ENCODE measurements at places on chromosomes 5 and 9. TPM values are rescaled to one million over a fixed set of nuclear protein-coding genes. Genes with fewer than 3 reads are reported as not detected.

GRCh38 chr9:132443951-132444607, 34.1 kb downstream of the CFAP77 start:
- H3K4me3 ChIP-seq, result no peak overlapping the region
- H3K36me3 ChIP-seq, result no peaks in the 10 kb centered on the region
- no peaks in the 10 kb centered on the region for H3K27me3 ChIP-seq
- no peaks in the 10 kb centered on the region for H3K4me1 ChIP-seq
- no peak for DNase-seq
- no peak overlapping the region for H3K27ac ChIP-seq

GRCh38 chr9:106921341-106921899, 58.5 kb downstream of the ZNF462 start:
- peak; percentile 81 for DNase-seq
- H3K27me3 ChIP-seq, result no peaks in the 10 kb centered on the region
- H3K4me3 ChIP-seq, result peak overlapping the region; percentile 26
- peaks cover 4% of the 10 kb centered on the region for H3K4me1 ChIP-seq

GRCh38 chr9:97985058-97985861, 2.1 kb downstream of the ANP32B start:
- peak; percentile 55 for DNase-seq
- H3K4me3 ChIP-seq, result peak overlapping the region; percentile 76
- peak overlapping the region; percentile 95 for H3K27ac ChIP-seq
- no peaks in the 10 kb centered on the region for H3K4me1 ChIP-seq

- no peaks in the 10 kb centered on the region for H3K27me3 ChIP-seq
- no peak overlapping the region for H3K4me3 ChIP-seq
- no peak for DNase-seq
- no peak overlapping the region for H3K27ac ChIP-seq
- peaks cover 16% of the 10 kb centered on the region for H3K36me3 ChIP-seq
These were observed 45.7 kb downstream of the CDK5RAP2 start for GRCh38 chr9:120534266-120534665.

- DNase-seq, result no peak
- no peak overlapping the region for H3K4me3 ChIP-seq
- no peaks in the 10 kb centered on the region for H3K27me3 ChIP-seq
- H3K4me1 ChIP-seq, result no peaks in the 10 kb centered on the region
- H3K27ac ChIP-seq, result no peak overlapping the region
- peaks cover 41% of the 10 kb centered on the region for H3K36me3 ChIP-seq
These were observed 70.9 kb downstream of the GAPVD1 start for GRCh38 chr9:125332527-125332926.

- H3K36me3 ChIP-seq, result no peaks in the 10 kb centered on the region
- no peak within 1 kb of the TSS for H3K27ac ChIP-seq
- peaks cover 3% of the 10 kb centered on the region for H3K4me1 ChIP-seq
- H3K27me3 ChIP-seq, result peaks cover 10% of the 10 kb centered on the region
- peak within 1 kb of the TSS; percentile 25 for H3K4me3 ChIP-seq
- peak; percentile 57 for DNase-seq
These were observed at the start of gene ADCY2 for GRCh38 chr5:7395947-7396712. Gene ADCY2, plus strand, starts transcription at chr5:7396138. Its CDS starts 159 bp downstream, at chr5:7396297.

DNA sequence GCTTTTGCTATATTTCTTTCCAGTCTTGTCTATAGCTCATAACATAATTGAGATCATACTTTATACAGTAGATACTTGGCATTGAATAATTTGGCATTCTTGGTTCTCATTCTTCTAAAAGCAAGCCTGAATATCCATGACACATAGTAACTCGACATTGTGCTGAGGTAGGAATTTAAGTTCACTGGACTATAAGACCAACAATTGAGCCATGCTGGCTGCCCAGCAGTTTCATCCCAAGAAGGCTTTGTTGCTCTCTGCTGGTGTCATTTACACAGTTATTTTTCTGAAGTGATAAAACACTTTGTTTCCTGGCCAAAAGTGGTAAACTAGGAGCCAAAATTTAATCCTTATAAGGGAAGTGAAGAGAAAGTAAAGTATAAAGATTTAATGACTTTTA, 192.0 kb downstream of the ADAMTSL1 start:
- H3K27me3 ChIP-seq, result no peaks in the 10 kb centered on the region
- peaks cover 4% of the 10 kb centered on the region for H3K4me1 ChIP-seq
- DNase-seq, result no peak
- H3K27ac ChIP-seq, result no peak overlapping the region

DNA sequence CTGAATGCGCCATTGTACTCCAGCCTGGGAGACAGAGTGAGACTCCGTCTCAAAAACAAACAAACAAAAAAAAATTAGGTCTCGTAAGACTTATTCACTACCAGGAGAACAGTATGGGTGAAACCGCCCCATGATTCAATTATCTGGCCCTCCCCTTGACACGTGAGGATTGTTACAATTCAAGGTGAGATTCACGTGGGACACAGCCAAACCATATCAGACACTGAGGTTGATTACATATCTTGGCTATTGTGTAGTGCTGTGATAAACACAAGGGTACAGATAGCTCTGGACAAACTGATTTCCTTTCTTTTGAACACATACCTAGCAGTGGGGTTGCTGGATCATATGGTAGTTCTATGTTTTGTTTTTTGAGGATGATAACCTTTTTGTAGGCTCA, 42.4 kb upstream of the PWWP2A start:
- H3K4me1 ChIP-seq, result peaks cover 8% of the 10 kb centered on the region
- H3K36me3 ChIP-seq, result no peaks in the 10 kb centered on the region
- no peaks in the 10 kb centered on the region for H3K27me3 ChIP-seq
- no peak for DNase-seq
- no peak overlapping the region for H3K27ac ChIP-seq

- H3K36me3 ChIP-seq, result no peaks in the 10 kb centered on the region
- H3K27ac ChIP-seq, result no peak overlapping the region
- no peaks in the 10 kb centered on the region for H3K27me3 ChIP-seq
- no peaks in the 10 kb centered on the region for H3K4me1 ChIP-seq
These were observed 31.1 kb upstream of the GRXCR2 start for GRCh38 chr5:145903867-145904266.

DNA sequence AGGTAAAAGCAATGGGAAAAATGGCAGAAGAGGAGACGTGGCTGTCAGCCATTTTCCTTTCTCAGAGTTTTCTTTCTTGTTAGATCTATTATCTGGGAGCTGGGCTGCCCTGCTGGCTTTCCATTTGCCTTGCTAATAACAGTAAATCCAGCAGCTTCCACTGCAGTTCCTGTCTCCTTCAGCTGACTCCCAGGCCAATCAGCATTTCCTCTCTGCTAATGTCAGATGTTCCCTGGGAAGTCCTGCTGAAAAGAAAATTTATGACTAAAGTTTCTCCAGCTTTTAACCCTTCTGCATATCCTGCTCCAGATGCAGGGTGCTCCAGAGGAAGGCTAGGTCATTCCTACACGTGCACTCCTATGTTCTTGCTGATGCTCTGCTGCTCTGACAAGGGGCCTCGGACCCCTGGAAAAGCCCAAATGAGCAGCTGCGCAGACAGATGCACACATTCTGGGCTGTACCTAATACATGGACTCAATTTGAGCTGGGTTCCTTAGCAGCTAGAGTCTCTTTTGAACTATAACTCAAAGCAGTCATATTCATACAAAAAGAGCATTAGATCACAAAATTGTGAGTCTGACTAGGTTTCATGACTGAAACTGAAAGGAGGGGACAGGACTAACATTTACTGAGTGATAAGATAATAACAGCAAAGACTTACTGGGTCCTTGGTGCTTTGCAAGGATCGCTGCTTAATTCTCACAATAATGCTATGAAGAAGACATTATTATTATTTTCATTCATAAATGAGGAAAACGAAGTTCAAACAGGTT, 182.2 kb downstream of the MAPKAP1 start:
- no peaks in the 10 kb centered on the region for H3K36me3 ChIP-seq
- H3K4me3 ChIP-seq, result no peak overlapping the region
- H3K27ac ChIP-seq, result no peak overlapping the region
- DNase-seq, result no peak
- H3K27me3 ChIP-seq, result no peaks in the 10 kb centered on the region
- peaks cover 9% of the 10 kb centered on the region for H3K4me1 ChIP-seq

The SLC27A6 gene
- polyA plus RNA-seq, result not detected

- DNase-seq, result no peak
- no peaks in the 10 kb centered on the region for H3K4me1 ChIP-seq
- no peaks in the 10 kb centered on the region for H3K36me3 ChIP-seq
- H3K27me3 ChIP-seq, result no peaks in the 10 kb centered on the region
These were observed 209.3 kb downstream of the DAB2IP start for GRCh38 chr9:121860744-121861143.

DNA sequence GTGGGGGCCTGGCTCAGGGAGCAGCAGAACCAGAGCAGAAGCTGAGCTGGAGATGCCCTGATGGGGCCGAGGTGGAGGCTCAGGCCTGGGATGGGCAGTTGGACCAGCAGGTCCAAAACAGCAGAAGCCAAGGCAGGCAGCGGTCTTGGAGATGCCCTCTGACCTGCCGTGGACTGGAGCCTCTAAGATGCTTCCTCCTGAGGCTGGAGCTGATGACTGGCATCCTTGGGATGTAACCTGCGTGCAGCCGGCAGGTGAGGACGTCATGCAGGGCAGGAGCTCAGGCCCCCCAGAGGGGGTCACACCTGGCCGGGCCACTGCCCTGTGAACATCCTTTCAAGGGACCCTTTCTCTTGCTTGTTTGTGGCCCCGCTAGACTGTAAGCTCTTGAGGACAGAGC, 162.0 kb downstream of the RGS3 start:
- no peak overlapping the region for H3K27ac ChIP-seq
- H3K4me3 ChIP-seq, result no peak overlapping the region
- no peaks in the 10 kb centered on the region for H3K27me3 ChIP-seq
- H3K4me1 ChIP-seq, result peaks cover 15% of the 10 kb centered on the region

GRCh38 chr9:125428060-125428901, 166.7 kb downstream of the GAPVD1 start:
- no peak overlapping the region for H3K4me3 ChIP-seq
- H3K4me1 ChIP-seq, result no peaks in the 10 kb centered on the region
- H3K27ac ChIP-seq, result no peak overlapping the region
- no peaks in the 10 kb centered on the region for H3K27me3 ChIP-seq
- DNase-seq, result peak; percentile 53
- H3K36me3 ChIP-seq, result no peaks in the 10 kb centered on the region

Data from kidney (tissue), 22 donors.